ENCODE measurements at places on chromosomes 2 and 18.

GRCh38 chr2:229646186-229646723, 68.1 kb downstream of the DNER start:
- no peak for DNase-seq

- DNase-seq = peak; percentile 33
Measured at GRCh38 chr2:63050334-63051041, at the start of gene OTX1. OTX1 (plus strand) TSS chr2:63050830; CDS start chr2:63052991, 2,161 bp downstream.

- DNase-seq = no peak
Measured at GRCh38 chr2:109527079-109527478, 86.7 kb downstream of the SEPTIN10 start.

DNA sequence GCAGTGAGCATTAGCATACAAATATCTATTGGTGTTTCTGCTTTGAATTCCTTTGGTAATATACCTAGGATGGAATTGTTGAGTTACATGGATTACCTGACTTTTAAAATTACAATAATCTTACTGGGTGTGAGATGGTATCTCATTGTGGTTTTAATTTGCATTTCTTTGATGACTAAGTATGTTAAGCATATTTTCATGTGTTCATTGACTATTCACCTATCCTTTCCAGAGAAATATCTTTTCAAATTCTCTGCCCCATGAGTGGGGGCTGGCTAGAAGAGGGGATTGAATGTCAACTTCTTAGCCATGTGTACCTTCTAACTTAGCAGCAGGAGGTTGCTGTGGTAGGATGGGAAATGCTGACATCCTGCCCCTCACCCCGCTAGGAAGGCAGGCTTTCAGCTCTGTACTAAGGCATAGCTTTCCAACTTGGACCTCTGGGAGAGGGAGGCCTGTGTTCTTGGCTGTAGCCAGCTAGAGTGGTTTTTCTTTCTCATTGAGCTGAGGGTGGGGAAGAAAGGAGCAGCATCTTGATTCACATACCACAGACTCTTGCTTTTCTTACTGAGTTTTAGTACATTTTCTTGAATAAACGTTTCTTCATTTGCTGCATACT, 63.3 kb upstream of the TTC27 start:
- DNase-seq = no peak

DNA sequence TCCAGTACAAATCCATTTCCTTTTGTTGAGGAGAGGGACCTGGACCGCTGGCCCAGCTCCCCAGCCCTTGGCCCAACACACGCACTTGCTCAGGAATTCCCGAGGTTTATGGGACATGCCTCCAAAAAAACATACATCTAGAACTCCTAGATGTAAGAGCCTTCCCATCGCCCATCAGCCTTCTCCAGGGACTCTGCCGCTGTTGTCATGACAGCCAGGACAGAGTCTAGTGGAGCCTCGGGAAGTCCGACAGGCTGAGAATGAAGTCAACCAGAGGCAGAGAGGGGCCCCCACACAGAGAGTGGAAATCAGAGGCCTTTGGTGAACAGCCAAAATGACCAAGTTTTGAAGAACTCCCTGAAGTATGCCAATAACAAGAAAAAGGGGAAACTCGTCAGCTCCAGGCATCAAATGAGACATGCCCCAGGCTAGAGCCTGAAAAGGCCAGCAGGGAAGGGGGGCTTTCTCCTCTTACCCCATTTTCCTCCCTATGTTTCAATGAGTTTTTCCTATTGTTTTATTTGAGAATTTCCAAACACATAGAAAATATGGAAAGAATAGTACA, 43.2 kb upstream of the CAB39 start:
- no peak for DNase-seq

GRCh38 chr2:103353774-103354173, 591.9 kb downstream of the TMEM182 start:
- DNase-seq = no peak

GRCh38 chr18:73774811-73775509, 372.7 kb downstream of the FBXO15 start:
- DNase-seq = no peak

GRCh38 chr18:2970772-2971659, 41.9 kb downstream of the LPIN2 start:
- DNase-seq = no peak

GRCh38 chr2:69709290-69709689, 32.6 kb upstream of the ANXA4 start:
- DNase-seq = peak; percentile 6

- no peak for DNase-seq
Measured at GRCh38 chr18:51290860-51291259, 93.4 kb upstream of the MEX3C start.

GRCh38 chr18:51125976-51126375, 71.5 kb downstream of the MEX3C start:
- DNase-seq = no peak

DNA sequence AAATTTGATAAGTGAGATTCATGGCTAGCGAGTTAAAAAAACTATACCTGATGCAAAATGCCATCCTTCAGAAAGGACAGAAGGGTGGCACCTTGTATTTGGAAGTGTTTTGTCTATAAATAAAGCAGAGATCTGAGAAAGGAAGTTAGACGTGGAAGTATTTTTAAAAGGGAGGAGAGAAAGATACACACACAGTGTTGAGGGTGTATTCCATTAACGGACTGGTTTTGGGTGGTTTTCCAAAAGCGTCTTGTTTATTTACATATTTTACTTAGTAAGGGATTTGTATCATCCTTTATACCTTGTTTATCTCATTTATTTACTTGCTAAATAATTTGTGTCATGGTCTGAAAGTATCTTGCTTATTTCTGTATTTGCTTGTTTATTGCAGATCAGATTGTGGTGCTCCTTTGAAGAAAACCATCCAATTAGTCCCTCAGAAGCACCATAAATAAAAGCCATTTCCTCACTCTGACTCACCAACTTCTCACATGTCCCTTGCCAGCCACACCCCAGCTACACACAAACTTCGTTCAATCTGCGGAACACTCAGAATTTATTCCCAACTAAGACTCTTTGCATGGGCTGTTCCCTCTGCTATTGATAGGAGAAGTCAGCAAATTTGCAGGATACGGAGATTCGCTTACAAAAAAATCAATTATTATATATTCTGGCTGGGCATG, 90.8 kb downstream of the FAM124B start:
- DNase-seq = no peak

- DNase-seq = no peak
Measured at GRCh38 chr2:28610583-28611201, 114.8 kb downstream of the PLB1 start.

DNA sequence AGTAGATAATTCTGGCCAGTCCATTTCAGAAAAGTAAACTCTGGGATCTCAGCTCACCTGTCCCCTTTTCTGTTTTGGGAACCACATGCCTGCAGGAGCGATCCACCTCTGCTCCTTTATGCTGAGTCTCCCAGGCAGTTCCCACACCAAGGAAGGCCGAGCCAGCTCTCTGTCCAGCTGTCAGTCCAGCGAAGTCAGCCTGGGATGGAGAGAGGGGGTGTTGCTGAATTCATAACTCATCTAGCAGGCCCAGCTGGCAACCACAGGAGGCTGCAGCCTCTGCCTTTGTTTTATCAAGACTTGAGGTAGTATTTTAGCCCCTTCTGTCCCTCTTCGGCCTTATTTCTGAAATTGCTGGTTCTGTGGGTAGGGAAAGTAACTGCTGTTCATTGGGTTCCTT, 209.9 kb downstream of the ARL4C start:
- no peak for DNase-seq

- no peak for DNase-seq
Measured at GRCh38 chr18:46294318-46294717, 190.1 kb downstream of the HAUS1 start.

GRCh38 chr2:85255813-85256594, 71.8 kb downstream of the TGOLN2 start:
- no peak for DNase-seq

- no peak for DNase-seq
Measured at GRCh38 chr2:70123051-70123828, 36.0 kb downstream of the PCBP1 start.

GRCh38 chr18:50090370-50091312, 104.3 kb downstream of the MYO5B start:
- DNase-seq = no peak

GRCh38 chr2:44730593-44730992, 210.9 kb upstream of the SIX3 start:
- no peak for DNase-seq

DNA sequence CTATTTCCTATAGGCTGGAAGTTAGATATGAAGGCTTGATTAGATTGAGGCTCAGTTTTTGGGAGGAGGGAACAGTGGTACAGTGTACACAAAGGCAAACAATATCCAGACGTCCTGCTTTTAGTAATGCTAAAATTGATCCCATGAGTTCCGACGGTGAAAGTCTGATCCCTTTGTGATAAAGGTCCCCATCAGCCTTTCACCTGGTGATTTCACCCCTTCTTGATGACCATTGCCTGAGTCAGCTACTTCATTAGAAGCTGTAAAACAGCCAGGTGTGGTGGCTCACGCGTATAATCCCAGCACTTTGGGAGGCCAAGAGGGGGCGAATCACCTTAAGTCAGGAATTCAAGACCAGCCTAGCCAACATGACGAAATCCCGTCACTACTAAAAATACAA, 29.7 kb downstream of the TWSG1 start:
- no peak for DNase-seq

DNA sequence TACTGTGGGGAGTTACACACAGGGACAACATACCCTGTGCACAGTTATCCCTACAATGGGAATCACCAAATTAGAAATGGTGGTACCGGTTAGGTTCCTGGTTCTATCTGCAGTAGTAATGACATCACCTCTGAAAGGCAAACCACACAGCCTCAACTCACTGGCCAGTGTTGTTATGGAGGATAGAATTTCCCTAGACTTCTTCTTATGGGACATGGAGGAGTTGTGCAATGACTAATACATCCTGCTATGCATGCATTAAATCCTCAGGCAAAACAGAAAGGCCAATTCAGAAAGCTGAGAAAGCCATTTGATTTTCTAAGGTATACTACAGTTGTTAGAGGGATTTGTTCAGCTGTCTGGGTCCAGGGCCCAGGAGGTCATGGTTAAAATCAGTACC, 439.3 kb downstream of the TMX3 start:
- DNase-seq = no peak

- DNase-seq = no peak
Measured at GRCh38 chr2:200417366-200417765, 92.5 kb downstream of the KCTD18 start.

Data from hippocampal formation (tissue), 2 donors.